AG10803 (cell line): ENCODE measurements at places on chromosomes 2 and 18.

DNA sequence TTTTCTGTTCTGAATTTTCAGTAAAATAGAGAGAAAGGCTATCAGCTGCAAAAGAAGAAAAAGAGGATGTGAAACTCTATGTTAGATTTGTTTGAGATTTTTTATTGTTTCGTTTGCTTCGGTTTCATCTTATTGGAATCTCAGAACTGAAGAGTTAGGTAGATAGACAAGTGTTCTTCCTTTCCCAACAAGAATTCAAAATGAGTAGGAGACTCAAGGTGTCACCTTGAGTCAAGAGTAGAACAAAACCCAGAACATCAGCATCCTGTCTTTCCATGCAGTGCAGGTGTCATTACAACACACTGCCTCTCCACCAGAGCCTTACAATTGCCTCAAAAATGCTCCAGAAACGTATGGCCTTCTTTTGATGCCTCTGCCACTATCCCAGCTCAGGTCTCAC is 21.1 kb downstream of the NBAS start:
- DNase-seq = no peak

DNA sequence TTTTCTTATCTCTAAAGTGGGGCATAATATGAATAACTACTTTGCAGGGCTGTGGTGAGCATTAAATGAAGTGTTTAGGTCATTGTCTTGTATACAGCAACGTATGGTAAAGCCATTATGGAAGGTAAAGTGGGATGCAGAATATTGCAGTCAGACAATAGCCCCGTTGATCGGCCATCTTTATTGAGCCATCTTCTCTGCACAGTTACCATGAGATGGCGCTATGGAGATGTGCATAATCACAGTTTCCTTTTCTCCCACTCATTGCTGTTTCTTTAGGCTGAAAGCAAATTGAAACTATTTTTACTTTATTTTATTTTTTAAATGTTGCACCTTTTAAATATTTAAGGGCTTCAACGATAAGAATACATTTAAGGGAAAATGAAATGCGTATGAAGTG is 108.9 kb downstream of the THSD7B start:
- DNase-seq = peak; percentile 11

DNA sequence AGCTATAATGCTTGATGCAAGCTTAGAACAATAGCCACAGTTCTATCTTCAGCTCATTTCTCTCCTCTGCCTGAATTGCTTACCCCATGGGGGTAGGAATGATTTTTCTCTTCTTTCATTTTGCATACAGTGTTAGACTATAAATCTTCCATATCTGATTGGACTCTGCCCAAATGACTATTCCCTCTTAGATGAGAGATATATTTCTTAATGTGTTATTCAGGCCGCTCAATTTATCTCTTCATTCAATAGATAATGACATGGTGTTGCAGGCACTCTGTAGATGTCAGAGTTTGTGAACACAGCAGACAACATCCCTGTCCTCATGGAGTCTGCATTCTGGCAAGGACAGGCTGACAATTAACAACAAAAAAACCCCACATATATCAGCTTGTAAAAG is 443.7 kb upstream of the CELF4 start:
- no peak for DNase-seq

- peak; percentile 70 for DNase-seq
These were observed 5.1 kb upstream of the STEAP3 start for GRCh38 chr2:119218478-119219064.

GRCh38 chr2:23235292-23235691 is 149.7 kb upstream of the KLHL29 start:
- DNase-seq = peak; percentile 52

- DNase-seq = peak; percentile 86
These were observed 124.0 kb downstream of the MDH1 start for GRCh38 chr2:63712748-63713147.

GRCh38 chr2:28334527-28334894 is 58.1 kb upstream of the FOSL2 start:
- DNase-seq = no peak
